ENCODE measurements at places on chromosomes 5 and 9.
A peak's percentile ranks its signal among the peaks of the same experiment; 100 is the strongest.

GRCh38 chr5:107263387-107264018, 407.2 kb downstream of the EFNA5 start:
- DNase-seq, result no peak

- DNase-seq, result no peak
Observed at GRCh38 chr5:143271431-143271830, 132.1 kb downstream of the NR3C1 start.

DNA sequence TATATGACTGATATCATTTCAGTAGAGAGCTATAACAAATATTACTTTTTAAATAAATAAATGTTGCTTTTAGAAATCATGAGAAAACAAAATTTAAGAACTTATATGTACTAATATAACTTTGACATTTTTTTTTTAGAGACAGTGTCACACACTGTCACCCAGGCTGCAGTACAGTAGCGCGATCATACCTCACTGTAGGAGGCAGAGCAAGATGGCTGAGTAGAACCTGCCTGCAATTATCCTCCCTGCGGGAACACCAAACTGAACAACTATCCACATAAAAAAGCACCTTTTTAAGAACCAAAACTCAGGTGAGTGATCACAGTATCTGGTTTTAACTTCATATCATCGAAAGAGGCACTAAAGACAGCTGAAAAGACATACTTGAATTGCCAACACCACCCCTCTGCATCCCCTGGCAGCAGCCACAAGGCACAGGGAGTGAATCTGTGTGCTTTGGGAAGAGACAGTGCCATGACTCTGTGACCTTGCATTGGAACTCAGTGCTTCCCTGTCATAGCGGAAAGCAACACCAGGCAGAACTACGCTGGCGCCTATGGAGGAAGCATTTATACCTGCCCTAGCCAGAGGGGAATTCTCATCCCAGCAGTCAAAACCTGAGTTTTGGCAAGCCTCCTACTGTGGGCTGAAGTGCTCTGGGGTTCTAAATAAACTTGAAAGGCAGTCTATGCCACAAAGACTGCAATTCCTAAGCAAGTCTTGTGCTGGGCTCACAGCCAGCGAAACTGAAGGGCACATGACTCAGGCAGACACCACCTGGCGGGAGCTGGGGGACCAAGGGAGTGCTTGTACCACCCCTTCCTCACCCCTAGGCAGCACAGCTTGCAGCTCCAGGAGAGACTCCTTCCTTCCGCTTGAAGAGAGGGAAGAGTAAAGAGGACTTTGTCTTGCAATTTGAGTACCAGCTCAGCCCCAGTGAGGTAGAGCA, 142.7 kb downstream of the FBXL17 start:
- no peak for DNase-seq

- no peak for DNase-seq
Observed at GRCh38 chr5:36641431-36641830, 35.0 kb downstream of the SLC1A3 start.

GRCh38 chr9:1580215-1580614, 434.9 kb upstream of the SMARCA2 start:
- peak; percentile 50 for DNase-seq

- no peak for DNase-seq
Observed at GRCh38 chr9:6441269-6441668, 28.3 kb downstream of the UHRF2 start.

DNA sequence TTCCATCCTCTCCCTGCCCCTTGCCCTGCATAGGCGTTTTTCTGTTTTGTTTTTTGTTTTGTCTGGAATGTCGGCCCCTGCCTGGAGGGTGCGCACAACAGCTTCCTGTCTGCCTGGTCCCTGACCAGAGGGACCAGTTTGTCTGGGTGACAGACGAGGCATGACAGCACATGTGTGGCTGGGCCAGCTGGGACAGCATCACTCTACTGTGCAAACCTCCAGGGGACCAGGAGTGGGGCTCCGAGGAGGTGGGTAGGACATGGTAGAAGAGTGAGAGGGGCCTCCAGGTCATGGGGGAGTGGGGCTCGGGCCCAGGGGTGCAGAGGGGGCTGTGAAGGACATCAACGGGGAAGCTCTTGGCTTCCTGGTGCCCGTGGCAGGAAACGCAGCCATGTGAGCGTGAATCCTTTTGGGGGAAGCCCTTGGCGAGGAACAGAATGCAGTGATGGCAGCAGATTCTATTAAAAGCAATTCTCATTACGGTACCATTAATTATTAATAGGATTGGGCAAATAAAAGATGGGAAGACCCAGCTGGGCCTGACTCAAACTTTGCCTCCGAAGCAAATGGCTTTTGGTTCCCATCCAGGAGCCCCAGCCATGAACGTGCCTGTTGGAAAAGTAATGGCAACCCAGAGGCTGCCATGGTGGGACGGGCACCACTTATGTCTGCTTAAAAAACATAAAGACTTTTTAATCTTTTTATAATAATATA, 184.4 kb upstream of the IER5L start:
- no peak for DNase-seq

DNA sequence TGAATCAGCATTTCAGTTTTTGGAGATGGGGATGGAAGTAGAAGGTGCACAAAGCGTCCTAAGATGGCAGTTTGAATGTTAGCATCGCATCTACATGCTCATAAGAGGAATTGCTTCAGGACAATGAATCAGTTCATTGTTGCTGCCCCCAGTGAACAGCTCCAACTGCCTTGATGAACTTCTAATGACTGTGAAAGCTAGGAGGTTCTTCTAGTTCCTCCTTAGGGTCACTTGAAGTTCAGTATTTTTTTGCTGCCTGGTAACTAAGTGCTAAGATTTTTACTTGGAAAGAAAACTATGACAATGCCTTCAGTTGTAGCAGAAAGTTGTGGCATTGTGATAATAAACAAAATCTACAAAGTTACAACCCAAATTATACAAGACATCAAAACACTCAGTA, 271.6 kb downstream of the RAB3C start:
- DNase-seq, result peak; percentile 87

DNA sequence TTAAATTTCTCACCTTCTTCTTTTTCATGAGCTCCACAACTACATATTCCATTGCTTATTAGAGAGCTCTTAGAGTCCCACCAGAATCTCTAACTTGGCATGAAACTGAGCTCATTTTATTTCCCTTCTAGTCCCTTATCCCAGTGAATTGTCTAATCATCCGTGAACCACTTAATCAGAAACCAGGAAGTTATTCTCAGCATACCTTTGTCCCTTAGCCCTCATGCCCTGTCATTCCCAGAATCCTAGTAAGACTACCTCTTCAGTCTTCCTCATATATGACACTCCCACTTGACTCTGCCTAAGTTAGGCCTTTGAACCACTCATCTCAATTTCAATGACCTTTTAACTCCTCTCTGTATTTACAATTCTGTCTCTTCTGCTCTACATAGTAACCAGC, 93.0 kb upstream of the PAPPA start:
- DNase-seq, result no peak

GRCh38 chr5:179764056-179764455, 29.7 kb upstream of the LTC4S start:
- DNase-seq, result no peak

DNA sequence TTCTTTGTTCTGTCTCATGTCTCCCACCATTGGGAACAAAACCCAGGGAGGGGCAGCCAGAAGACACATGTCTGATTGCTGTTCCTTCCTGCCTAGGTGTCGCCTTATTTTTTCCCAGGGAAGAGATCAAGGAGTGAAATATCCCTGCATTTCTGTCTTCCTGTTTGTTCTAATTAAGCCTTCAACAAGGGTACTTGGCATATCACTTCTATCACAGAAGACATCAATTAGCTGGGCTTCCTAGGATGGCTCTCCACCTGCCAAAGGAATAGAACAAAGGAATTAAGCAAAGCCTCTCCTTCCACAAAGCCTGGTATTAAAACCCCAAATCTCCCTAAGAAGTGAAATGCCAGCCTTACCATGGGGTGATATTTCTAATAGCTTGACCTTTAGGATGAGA, 299.5 kb upstream of the CD180 start:
- no peak for DNase-seq

DNA sequence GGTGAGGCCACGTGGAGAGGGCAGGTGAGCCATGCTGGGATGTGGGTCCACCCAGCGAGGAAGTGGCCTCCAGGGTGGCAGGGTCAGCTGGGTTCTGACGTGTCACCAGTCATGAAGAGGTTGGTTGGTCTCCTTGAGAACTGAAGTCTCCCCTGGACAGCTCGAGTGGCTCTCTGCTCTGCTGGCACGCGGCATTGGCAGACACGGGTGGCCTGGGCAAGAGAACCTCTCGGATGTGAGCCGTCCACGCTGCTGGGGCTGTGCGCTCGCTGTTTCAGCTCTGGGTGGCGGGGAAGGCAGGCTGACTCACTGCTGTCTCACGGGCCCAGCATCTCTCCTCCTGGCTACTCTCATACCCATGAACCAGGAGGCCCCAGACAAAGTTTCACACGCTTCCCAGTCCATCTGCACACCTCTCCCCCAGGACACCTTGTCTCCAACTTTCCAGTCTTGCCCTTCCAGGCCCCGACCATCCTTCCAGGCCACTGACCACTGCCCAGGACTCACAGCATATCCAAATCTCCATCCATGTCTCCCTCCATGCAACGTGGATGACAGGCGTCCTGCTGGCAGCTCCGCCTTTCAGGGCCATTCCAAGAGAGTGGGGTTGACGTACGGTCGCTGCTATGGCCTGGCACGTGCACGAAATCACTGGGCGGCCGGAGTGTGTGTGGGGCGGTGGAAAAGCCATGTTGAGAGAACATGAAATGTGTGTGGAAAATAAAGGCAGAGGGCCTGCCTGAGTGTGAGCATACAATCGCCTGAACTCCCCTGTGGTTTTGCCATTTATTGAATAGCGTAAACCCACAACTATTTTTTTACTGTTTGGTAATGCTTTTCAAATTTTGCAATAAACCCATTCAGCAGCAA, 145.0 kb upstream of the COL5A1 start:
- DNase-seq, result peak; percentile 20

DNA sequence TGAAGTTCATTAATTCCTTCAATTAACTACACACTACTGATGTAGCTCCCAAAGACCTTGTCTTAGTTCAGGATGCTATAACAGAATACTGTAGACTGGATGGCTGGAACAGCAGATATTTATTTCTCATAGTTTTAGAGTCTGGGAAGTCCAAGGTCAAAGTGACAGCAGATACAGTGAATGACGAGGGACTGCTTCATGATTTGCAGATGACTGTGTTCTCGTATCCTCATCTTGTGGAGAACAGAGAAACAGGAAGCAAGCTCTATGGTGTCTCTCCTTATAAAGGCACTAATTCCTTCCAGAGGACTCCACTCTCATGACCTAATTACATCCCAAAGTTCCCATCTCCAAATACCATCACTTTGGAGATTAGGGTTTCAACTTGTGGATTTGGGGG, 65.6 kb upstream of the MAP1B start:
- peak; percentile 2 for DNase-seq

GRCh38 chr5:87570366-87570765, 157.6 kb upstream of the CCNH start:
- no peak for DNase-seq

- no peak for DNase-seq
Observed at GRCh38 chr9:94853887-94854286, 127.4 kb downstream of the AOPEP start.

- peak; percentile 86 for DNase-seq
Observed at GRCh38 chr5:175694371-175695160, 36.7 kb downstream of the HRH2 start.

- DNase-seq, result peak; percentile 95
Observed at GRCh38 chr9:129334105-129334935, 156.3 kb upstream of the IER5L start.

- DNase-seq, result no peak
Observed at GRCh38 chr9:130990978-130991777, 17.8 kb upstream of the LAMC3 start.

DNA sequence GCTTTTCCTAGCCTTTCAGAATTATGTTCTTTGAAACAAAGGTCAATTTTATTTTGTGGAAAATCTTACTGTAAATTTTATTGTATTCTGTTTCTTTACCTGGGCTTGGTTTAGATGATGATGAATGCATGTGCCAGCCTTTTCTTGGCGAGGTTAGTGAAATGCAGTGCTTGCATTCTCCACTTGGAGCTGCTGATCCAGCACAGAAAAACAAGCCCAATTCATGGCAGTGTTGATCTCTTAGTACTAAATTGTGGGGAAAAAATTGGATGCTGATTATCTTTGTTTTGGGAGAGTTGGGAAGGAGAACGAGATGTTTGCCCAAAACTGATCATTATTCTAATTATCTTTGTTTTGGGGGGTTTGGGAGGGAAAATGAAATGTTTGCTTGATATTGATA, 3.7 kb downstream of the HABP4 start:
- no peak for DNase-seq

DNA sequence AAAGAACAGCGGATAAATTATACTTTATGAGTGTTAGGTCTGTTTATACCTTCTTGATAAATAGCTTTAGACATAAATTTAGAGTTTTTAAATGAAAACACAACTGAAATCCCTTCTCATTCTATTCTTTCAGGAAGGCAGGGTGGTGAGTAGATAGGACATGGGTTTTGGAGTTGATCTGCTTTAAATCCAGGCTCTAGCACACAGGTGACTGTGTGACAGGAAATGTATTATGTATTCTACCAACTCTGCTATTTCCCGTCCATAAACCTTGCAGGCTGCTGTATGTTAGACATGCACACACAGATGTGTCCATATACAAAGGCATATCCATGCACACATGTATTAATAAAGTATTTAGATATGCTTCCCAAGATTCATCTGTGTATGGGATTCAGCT, 19.3 kb upstream of the CARTPT start:
- DNase-seq, result no peak

DNA sequence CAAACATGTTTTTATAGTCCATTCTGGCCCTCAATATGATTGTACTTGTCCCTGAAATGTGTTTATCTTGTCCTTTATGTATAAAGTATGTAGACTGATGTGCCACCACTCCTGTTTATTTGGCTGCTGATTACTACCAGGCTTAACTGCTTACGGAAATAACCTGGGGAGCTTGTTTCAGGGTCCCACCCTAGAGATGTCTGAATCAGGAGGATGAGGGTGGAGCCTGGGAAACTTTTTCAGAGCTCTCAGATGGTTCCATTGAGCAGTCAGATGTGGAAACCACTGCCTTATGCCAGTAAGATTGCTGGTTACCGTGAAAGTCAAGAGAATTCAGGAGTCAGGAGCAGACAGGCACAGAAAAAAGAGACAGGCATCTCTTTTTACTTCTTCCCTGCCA, 19.2 kb downstream of the SLC23A1 start:
- no peak for DNase-seq

- DNase-seq, result no peak
Observed at GRCh38 chr5:33275921-33276627, 164.7 kb upstream of the TARS1 start.

- no peak for DNase-seq
Observed at GRCh38 chr5:50733741-50734140, 67.3 kb downstream of the PARP8 start.
